ENCODE measurements at places on chromosomes 11 and 22.

DNA sequence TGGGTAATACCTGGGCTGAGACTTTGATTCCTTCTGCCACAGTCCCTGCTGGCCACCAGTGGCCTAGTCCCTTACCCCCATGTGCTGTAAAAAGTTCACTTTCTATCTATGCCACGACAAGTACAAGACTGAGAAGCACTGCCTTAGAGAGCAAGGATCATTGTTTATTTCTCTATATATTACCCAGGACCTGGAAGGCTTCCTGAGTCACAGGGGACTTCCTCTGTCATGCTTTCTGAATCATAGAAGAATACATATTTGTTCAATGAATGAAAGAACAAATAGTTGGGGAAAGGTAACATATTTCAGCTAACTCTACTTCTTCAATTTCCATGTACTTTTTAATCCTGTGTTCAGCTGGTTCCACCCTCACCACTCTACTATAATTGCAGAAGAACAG lies 5.5 kb upstream of the SYT9 start:
- DNase-seq: no peak

- peak; percentile 80 for DNase-seq
Observed at GRCh38 chr11:59076876-59077571, 9.1 kb upstream of the GLYATL1B start.

DNA sequence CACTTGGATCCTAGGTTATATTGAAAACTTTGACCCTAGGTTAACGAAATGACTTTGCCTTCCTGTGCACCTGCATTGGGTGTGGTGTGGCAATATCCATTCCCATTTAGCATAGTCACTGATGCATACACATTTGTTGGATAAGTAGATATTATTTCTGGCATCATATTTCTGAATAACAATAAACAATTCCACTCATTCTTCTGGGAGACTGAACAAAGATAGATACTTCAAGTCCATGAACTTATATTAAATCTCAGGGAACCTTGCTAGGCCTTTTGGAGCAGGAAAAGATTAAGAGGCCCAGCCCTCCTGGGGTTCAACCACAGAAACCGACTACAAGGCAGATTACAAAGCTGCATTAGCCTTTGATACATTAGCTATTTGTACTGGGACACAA lies 118.9 kb downstream of the MSANTD4 start:
- no peak for DNase-seq

- DNase-seq: no peak
Observed at GRCh38 chr11:64882243-64882642, 3.8 kb upstream of the EHD1 start.

GRCh38 chr11:32433101-32433913 lies 2.0 kb downstream of the WT1 start:
- no peak for DNase-seq

DNA sequence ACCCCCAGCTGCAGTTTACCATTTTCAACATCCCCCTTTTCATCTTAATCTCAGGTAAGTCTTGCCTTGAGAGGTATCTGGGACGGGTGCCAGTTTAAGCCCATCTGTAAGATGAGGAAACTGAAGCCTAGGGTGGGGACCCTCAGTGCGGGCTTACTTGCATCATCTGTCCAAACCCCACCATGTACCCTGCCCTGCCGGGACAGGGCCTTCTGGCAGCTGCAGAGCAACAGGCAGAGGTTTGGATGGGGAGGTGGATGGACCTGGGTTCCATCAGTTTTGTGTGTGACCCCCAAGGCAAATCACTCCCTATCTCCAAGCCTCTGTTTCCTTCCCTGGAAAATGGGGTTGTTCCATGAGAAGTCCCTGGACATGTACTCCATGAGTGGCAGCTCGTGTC lies 67.5 kb downstream of the MN1 start:
- DNase-seq: no peak

GRCh38 chr11:82998697-82999096 lies 73.0 kb downstream of the RAB30 start:
- no peak for DNase-seq

DNA sequence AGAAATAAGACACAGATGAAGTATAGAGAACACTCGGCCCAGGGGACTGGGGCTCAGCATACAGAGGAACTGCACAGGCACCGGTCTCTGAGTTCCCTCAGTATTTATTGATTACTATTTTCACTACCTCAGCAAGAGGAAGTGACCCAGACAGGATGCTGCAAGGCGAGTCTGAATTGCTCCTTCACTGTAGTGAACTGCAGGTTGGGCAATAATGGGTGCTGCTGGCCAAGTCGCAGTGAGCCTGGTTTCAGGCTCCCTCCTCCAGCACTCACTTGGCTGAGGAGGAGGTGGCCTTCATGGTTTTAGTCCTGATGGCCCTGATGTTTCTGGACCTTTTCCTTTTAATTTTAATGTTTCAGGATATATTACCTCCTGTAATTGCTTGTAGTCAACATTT lies 10.4 kb downstream of the OR52K2 start:
- peak; percentile 48 for DNase-seq

- no peak for DNase-seq
Observed at GRCh38 chr11:17405232-17406005, 17.0 kb upstream of the KCNJ11 start.

- DNase-seq: no peak
Observed at GRCh38 chr11:81303038-81303664, 1430.5 kb downstream of the FAM181B start.

Measured in Kasumi-1 (cell line).